ENCODE measurements at places on chromosomes 11 and 22.

DNA sequence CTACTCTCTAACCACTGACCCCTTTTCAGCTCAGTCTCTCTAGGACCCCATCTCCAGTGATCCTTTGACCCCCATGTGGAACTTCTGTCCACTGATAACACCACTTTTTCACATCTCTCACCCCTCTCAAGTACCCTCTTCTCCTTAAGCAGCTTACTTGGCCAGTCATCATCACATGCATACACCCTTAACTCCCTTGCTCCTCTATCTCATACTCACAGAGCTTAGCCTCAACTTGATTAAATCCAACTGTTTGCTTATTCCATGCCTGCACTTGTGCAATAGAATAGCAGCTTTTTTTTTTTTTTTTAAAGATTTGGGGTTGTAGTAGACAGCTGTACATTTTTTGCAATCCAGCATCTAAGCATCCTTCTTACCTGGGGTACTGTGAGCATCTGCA lies 22.2 kb downstream of the AQP11 start:
- no peak for DNase-seq

- no peak for DNase-seq
These were observed 3.9 kb downstream of the RHOG start for GRCh38 chr11:3836903-3837302.

GRCh38 chr11:112773264-112773663 lies 188.0 kb upstream of the NCAM1 start:
- no peak for DNase-seq

DNA sequence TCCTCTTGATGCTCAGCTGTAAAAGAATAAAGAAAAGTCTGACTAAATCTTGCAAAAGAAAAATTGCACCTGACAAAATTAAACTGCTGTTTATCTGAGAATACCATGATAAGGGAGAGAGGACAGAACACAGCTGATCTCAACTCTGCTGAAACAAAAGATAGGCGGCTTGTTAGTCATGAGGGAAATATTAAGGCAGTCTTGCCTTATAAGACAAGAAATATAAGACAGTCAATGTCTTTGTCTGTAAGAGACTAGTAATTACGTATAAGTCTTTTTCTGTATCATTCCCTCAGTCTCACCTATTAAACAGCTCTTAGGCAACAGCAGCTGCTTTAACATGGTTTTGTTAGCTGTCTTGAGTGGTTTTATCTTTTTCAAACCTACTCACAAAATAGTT lies 296.6 kb downstream of the LUZP2 start:
- no peak for DNase-seq

DNA sequence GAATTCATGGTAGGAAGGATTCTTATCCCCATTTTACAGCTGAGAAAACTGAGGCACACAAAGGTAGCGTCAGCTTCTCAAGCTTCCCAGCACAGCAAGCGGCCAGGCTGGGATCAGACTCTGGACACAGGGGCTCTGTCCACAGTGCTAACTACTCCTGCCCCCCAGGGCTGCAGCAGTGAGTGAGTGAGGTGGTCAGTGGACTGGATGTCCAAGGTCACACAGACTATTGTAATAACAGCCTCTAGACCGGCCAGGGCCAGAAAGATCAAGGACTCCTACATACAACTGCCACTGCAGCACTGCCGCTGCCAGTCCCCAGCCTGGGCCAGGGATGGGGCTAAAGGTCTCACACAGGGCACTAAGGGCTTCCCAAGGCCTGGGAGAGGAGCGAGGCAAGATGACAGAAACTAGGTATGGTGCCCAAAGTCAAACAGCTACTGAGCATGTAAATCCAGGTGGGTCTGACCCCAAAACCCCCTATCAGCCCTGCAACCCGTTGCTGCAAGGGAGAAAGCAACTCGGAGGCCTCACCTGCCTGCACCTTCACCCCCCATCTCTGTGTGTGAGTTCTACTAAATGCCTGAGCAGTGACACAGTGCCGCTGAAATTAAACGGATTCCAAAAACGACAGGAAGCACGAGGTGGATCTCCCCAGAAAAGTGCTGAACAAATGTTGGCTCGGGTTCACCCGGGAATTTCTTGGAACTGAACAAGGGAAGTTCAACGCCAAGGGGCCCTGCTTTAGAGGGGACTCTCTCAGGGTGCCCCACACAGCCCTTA lies 161.8 kb upstream of the GRK3 start:
- no peak for DNase-seq

- DNase-seq, result no peak
These were observed 12.5 kb downstream of the MADD start for GRCh38 chr11:47282462-47282861.

DNA sequence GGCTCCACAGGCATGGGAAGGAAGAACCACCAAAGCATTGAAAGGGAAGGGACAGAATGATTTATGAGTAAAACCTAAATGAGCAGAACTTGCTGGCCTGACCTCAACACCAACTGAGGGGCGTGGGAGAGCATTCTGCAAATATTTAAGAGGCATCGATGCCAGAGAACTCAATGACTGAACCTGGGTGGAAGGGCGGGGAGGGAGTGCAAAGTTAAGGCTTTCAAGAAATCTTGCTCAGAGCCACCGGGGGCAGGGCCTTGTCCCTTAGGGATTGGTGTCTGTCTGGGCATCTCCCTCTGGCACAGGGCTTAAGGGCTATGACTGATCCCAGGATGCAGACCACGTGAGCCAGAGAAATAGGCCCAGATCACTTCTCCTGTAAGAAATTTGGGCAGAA lies 137.1 kb downstream of the ADAMTS15 start:
- DNase-seq, result no peak

DNA sequence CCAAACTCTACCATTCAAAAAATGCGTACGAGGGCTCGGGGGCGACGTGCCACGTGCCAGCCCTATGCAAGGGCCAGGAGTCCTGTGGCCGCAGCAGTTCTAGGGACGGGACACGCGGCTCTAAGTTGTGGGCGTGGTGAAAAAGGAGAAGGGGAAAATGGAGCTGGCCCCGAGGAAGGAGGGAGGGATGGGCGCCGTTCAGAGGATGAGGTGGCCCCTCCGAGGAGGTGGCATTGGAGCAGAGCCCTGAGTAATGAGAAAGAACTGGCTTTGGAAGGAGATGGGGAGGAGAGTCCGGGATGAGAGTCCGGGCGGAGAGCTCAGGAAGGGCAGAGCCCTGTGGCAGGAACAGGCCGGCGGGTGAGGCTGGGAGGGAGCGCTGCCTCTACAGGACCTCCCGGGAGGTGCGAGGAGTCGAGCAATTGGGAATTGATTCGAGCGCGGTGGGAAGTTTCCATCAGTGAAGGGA lies 21.0 kb downstream of the OTUB1 start:
- DNase-seq, result peak; percentile 49

GRCh38 chr22:30265823-30266444 lies 717 bp downstream of the OSM start:
- no peak for DNase-seq

GRCh38 chr11:96102664-96103078 lies 178.8 kb upstream of the MTMR2 start:
- no peak for DNase-seq

DNA sequence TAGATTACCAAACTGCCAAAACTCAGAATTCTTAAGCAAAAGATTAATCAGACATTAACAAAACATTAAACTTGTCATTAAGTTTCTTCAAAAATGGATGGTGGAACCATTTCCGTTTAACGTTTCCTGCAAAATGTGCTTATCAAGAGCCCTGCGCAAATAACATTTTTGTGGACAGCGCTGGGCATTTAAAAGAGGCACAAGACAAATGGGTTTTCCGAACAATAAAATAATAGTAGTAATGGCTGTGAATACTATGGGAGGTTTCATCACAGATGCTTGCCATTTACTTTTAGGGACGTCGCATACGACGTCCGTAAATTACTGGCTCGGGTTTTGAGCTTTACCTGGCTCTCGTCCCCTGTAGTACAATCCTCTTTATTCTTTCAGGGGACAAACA lies 1.1 kb downstream of the NPAT start:
- DNase-seq, result no peak

GRCh38 chr22:35045451-35045850 lies 20.5 kb upstream of the ISX start:
- no peak for DNase-seq

GRCh38 chr11:9028581-9028980 lies 24.8 kb upstream of the NRIP3 start:
- no peak for DNase-seq

GRCh38 chr11:6251990-6252473 lies 7.6 kb upstream of the CCKBR start:
- no peak for DNase-seq

DNA sequence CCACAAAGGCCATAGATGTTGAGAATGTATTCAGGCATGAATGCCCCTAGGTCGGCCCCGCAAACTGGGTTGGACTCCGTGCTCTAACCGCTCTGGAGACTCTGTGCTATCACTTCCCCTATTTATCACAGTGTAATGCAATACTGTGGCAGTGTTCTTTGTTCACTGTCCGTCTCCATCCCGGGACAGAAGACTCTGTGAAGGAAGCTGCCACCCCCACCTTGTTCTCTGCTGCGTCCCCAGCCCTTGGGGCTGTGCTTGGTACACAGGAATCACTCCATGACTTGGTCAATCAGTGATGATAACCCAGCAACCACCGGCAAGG lies 57.6 kb downstream of the TSPAN18 start:
- DNase-seq, result no peak

DNA sequence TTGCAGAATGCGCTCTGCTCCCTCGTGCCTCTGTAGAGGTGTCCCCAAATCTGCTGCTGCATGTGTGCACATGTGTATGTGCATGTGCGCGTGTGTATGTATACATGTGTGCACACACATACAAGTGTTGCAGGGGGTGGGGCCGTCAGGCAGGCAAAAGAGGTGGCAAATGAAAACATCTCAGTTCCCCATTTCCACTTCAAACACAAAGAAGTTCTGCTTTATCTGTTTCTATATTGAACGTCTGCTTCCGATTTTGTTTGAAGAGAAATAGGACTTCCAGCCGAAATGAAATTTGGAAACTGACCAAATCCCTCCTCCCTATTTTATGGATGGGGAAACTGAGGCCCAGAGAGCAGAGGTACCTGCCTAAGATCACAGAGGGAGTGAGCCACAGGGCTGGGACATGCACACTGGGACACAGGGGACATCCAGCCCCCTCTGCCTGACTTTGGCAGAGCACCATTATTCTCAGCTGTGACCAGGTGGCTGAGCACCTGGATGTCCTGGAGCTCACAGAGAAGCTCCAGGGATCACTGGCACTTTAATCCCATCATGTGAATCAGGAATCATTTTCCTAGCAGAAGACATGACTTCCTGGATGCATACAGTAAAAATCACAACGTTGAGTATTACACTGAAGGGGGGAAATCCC lies 41.2 kb upstream of the ALX4 start:
- no peak for DNase-seq

- no peak for DNase-seq
These were observed 7.1 kb upstream of the GRAMD4 start for GRCh38 chr22:46612904-46613605.

- no peak for DNase-seq
These were observed 32.7 kb upstream of the ACCSL start for GRCh38 chr11:44014968-44015623.

GRCh38 chr22:32380991-32381390 lies 23.3 kb downstream of the RFPL3 start:
- no peak for DNase-seq

DNA sequence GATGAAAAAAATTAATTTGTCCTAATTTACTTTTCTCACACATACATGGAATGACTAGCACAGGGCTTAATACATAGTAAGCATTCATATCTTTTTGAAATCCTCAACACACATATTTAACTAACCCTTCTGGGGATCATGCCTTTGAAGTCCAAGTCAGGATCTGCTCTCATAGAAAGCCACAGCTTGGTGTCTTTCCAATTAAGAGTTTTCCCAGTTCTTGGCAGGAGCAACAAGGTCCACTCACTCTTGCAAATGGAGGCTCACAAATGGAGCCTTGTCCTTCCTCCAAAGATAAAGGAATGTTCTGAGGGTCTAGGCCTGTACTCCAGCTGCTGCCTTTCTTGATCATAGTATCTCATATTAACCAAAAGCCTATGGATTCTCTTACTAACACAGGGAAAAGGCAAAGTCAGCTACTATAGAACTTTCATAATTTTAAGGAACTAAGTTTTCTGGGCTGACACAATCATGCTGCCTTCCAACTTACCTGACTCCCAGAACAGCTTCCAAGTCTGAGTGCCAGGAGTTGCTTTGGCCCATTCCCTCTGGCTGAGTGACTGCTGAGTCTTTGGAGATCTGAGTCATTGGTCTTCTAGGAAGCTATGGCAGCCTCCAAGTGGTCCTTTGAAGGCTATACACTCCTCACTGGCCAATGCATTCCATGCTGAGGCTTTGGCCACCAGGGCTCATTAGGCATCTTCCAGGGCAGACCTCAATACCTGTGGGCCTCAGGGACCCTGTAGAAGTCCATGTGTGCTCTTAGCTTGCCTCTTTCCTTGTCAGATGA lies 25.8 kb upstream of the NUCB2 start:
- DNase-seq, result no peak

All from WTC11 (cell line).